ENCODE measurements at places on chromosomes 3 and 15.

DNA sequence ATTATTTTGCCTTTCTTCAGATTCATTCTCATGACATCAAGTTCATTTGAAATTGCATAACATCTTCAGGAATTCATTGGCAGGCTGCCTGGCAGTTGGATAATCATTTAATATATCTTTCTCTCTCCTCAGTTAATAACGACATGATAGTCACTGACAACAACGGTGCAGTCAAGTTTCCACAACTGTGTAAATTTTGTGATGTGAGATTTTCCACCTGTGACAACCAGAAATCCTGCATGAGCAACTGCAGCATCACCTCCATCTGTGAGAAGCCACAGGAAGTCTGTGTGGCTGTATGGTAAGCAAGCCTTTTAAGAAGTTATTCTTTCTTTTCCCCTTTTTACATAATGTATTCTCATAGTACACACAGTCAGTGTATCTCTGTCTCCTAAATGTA is 38.2 kb downstream of the TGFBR2 start:
- DNase-seq, result peak; percentile 67

DNA sequence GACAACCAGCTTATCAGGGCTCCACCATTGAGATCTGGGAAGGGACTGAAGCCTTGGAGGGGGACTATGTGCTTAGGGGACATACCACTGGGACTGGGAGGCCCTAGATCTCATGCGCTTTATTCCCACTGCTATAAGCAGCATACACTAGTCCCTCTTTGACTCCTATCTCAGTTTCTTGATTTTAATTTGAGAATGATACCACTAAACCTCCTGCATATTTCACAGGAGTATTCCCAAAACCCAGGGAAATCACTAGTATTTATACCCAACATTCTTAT is 29.2 kb downstream of the SLC24A1 start:
- DNase-seq, result no peak

- DNase-seq, result no peak
Measured at GRCh38 chr3:156148345-156148945, 28.1 kb downstream of the KCNAB1 start.

GRCh38 chr15:37076543-37076942 is 23.8 kb downstream of the MEIS2 start:
- no peak for DNase-seq

GRCh38 chr15:95032156-95032555 is 800.8 kb downstream of the MCTP2 start:
- no peak for DNase-seq

DNA sequence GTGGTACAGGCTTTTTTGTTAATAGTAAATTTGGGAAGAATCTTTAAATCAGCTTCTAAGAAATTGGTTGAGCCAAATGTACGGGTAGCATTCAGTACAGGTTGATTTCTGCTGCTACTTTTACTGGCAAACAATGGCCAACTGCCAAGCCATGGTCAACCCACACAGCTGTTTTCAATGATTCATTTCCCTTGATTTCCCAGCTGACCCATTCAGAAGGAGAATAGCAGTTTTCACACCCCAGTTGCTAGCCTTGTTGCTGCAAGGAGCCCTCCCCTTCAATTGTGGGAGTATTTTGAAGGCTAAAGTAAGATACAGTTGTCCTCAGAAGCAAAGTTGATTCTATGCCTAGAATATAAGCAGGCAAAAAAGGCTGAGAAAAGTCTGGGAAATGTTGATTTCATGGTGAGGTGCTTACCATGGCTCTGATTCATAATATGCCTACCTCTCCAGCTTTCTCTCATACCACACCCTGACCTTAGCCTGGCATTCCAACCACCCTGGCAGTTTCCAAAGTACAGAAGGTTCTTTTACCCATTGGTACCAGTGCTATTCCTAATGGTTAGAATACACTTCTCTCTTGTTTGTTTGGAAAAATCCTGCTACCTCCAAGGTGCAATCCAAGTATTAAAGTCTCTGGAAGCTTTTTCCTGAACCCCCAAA is 320.3 kb upstream of the TGFBR2 start:
- no peak for DNase-seq

DNA sequence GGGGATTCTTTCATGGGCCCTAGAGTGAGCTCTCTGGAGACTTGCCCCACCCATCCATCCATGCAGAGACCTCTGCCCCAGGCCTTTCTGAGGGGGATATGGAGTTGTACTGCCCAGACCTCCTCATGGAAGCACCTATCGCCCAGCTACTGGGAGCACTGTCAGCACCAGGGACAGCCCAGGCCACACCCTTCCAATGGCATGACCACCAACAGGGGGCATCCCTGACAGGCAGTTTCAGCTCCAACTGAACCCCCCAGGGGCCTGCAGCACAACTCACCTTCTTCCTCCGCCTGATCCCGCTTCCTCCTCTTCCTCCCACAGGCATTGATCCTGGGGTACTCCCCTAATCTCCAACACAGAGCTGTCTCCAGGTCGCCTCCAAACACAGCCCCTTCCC is 21.8 kb downstream of the MRPS11 start:
- DNase-seq, result no peak

- DNase-seq, result no peak
Measured at GRCh38 chr3:85476891-85477495, 518.2 kb downstream of the CADM2 start.

- DNase-seq, result peak; percentile 48
Measured at GRCh38 chr15:81480645-81481053, 106.6 kb upstream of the TMC3 start.

DNA sequence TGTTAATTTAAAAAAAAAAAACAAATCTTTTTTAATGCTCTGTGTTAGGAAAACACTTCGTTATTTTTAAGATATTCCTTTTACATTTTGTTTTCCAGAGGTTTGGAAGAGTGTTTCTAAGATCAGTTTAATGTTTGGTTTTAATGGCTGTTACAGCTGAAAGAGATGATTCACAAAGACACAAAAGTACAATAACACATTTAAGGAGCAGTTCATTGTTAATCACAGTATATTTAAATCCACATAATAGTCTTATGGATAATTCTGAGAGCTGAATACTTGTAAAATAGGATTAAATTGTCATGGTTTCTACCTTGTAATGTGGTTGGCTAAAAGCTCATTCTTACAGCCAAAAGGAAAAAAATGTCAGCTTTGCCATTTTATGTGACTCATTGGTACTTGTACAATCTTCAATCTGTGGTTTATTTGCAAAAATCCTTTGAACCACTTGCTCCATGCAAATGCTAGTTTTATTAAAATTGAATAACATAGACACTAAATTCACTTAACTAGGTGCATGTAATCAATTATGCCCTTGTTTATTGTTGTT is 426.4 kb downstream of the NLGN1 start:
- DNase-seq, result no peak

DNA sequence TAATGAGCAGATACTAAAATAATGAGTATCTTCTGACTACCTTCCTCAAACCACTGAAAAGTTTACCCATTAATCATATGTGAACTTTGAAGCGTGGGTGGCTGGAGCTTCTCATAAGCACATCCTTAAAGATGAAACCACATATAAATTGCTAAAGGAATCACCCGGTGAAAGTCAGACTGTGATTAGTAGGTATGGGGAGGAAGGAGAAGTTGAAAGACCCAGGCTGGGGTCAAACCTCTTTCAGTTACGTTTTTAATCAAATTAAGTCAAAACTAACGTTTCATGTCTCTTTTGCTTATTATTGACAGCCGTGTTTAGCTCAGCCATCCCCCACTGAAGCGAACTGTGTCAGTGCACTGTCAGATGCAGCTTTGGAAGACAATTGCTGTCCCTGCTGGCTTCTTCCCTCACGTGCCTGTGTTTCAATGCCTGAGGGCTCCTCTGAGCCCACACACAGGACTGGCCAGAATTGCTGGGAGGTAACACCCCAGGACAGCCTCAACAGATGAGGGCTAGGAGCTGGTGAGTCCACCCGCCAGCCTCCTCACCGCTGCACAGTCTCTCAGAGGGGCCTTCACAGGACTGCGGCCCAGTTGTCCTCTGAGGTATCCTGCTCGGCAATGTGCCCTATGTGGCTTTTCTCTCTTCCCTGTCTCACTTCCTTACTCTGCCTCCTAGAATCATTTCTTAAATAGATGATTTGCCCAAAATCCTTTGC is 29.3 kb upstream of the SH3BP5 start:
- no peak for DNase-seq

- DNase-seq, result no peak
Measured at GRCh38 chr3:105853801-105854432, 14.9 kb downstream of the CBLB start.

DNA sequence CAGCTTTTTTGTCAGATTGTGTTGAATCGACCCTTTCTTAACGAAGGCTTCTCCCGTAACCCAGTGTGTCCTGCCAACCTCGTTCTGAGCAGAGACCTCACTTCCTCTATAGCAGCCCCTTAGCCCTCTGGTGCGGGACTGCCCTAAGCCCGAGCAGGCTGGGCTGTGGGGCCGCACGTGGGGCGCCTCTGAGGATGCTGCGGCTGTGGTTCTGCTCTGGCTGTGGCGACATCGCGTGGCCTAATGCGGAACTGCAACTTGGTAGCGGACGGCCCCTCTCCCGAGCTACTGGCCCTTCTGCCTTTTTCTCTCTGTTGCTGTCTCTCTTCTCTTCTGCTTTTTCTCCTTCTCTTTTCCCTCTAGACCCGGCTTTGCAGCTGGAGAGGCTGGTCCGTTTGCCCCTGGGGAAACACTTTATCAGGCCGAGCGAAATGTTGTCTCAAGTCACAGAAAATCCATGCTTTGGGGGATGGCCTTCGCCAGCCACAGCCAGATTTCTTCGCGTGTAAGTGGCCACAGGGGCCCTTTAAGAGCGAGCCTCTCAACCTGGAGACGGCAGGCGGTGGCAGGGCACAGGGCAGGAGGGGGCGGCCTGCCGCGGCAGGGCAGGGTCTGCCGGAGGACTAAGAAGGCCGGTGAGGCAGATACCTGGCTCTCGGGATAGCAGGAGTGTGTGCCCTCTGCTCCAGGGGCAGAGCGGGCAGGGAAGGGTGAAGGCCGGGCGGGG is 19.4 kb upstream of the KIF23 start:
- peak; percentile 58 for DNase-seq

- DNase-seq, result no peak
Measured at GRCh38 chr3:127817406-127817841, 4.9 kb downstream of the MGLL start.

DNA sequence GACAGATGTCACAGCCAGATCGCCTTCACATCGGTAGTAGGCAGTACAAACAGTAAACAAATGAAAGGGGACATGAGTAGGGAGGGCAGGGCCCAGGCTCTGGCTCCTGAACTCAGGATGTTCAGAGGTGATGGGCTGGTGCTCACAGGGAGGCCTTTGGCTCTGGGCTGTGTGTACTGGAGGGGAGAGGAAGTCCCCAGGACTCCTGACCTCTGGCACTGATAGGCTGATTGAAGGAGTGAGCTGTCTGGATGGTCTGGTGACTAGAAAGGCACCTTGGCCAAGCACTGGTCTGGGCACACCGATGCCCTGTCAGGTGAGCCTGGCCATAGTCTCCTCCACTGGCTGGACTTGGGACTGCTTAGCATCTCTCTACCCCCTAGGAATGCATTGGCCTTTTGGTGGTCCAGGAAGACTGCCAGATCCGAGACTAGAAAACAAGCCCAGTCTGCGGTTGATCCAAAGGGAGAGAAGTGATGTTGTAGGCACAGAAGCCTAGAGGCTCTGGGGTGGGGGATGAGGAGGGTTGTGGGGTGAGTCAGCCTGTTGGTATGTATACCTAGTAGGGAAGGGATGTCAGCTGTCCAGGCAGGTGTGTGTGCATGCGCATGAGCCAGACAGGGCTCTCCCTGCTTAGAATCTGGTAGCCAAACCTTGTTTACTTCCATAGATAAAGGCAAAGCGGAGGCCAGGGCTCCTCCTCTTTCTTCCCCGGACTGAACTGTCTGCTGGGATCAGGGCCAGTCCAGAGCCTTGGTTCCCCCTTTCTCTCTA is 1.9 kb downstream of the SPINT1 start:
- no peak for DNase-seq

GRCh38 chr3:185759512-185759911 is 65.3 kb downstream of the IGF2BP2 start:
- DNase-seq, result no peak

GRCh38 chr3:155739154-155739553 is 5.7 kb downstream of the PLCH1 start:
- no peak for DNase-seq

- DNase-seq, result no peak
Measured at GRCh38 chr3:57546616-57547015, 2.5 kb upstream of the DNAH12 start.

GRCh38 chr15:55031727-55032126 is 165.0 kb downstream of the RSL24D1 start:
- DNase-seq, result no peak

- no peak for DNase-seq
Measured at GRCh38 chr3:49867871-49868321, 1.8 kb downstream of the CAMKV start.

GRCh38 chr3:16452261-16452660 is 61.2 kb downstream of the RFTN1 start:
- DNase-seq, result no peak

DNA sequence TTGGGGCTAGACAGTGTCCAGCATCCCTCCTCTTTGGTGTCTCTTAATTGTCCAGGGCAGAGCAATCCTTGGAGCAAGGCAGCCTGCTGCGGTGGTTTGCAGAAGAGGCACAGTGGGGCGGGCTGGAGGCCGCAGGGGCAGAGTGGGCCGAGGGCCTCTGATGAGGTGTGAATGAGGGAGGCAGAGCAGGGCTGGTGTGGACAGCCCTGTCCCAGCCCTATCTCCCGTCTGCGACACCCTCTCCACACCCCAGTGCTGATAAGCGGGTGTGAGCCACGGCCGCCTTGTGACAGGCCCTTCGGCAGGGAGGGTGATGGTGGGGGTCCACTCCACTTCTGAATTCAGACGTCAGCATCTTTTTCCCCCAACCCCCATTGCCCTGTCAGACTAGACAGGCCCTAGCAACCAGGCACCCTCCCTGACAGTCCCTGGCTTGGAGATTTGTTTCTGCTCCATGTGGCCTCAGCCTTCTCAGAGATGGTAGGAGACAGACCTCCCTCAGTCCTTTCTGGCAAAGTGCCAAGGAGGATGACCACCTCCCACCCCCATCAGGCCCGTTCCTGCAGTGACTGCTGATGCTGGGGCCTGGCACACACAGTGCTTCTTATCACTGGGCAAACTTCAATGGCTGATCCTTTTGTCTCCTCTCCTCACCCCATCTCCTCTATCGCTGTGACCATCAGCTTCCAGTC is 37.3 kb downstream of the EXOG start:
- DNase-seq, result no peak

- peak; percentile 66 for DNase-seq
Measured at GRCh38 chr3:111967651-111968274, 11.1 kb upstream of the ABHD10 start.

All from central memory CD4-positive, alpha-beta T cell (primary cell).